ENCODE measurements at places on chromosomes 5 and 9.

GRCh38 chr9:128275198-128276007, at the start of gene GOLGA2:
Gene GOLGA2 (minus strand): TSS chr9:128276007. CDS start chr9:128275976, 31 bp downstream.
- DNase-seq, result peak; percentile 47

- no peak for DNase-seq
These were observed 32.7 kb upstream of the STARD4 start for GRCh38 chr5:111545031-111545430.

DNA sequence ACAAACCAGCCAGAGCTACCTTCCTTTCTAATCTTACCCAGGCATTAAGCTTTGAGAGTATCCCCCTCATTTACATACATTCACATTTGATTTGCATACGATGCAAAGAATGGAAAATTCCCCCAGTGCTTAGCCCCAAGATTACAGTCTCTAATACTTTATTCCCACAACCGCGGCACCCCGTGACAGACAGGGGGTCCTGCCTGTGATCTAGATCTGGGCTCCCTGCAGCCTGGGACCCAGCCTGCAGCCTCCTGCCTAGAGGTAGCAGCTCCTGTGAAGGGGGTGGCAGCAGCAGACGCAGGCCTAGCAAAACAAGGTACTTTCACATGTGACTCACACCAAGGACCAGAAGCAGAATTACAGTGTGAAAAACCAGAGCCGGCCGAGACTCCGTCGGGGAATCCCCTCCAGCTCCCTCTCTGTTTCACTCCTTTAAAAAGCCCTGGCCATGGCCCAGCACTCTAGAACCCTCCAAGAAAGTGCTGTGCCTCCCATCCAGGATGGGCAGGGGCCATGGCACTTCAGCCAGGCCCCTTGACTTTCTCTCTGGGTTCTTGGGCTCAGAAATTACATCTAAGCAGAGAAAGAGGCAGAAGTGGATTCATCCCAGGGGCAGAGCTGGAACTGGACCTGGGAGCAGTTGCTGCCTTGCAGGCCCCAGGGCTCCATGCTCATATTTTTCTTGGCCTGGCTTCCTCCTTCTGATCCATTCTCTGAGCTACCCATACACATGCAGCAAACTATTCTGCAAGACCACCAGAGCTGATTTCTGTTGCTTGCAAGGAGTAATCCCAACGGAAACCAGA, 14.0 kb upstream of the TCF7 start:
- DNase-seq, result peak; percentile 70

DNA sequence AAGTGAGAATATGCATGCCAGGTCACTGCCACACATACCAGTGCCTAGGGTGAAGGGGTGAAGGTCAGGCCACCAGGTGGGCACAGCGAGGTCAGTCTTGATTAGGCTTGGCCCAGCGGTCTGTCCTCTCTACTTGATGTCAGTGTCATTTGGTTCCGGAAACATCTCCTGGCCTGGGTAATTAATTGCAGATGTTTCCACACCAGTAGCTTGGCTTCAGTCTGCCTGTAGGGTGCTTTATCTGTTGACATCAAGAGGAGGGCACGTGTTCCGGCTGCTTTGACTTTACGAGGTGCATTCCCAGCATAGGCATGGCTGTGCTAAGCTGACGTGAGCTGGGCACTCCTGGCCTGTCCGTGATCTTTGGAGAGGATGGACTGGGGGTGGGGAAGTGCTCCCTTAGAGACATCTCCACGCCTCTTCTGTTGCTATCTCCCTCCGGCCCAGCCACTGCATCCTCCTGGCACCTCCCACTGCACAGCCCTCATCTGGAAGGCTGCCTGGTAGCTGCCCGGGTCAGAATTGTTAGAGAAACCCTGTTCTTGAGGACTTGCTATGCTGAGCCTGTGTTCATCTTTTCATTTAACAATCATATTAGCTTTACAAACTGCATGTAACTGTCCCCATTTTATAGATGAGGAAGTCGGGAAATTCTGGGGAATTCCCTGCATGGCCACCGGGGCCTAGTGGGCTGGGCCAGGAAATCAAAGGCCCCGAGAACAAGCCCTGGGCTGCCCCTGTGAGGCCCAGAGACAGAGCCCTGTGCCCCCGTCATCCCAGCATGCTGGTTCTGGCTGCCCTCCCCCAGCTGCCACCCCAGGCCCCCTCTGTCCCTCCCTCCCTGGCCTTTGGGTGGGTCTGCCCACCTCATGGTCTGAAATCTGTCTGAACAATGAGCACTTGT, 29.1 kb downstream of the JADE2 start:
- peak; percentile 44 for DNase-seq

DNA sequence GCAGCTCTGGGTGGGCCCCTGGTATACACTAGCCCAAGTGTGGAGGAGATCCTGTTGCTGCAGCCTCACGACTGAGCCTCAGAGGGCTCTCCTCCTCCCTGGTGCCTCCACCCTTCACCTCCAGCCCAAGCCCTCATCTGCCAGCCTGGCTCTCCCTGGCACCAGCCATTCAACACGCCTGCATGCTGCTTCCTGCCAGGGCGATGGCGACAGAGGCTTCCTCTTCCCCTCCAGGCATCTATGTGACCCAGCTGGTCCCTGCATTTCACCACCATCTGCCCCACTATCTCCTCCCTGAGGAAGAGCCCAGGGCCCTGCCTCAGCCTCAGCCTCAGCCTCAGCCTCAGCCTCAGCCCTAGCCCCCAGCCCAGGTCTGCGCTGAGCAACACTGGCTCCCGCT, 54.8 kb upstream of the ANGPTL2 start:
- peak; percentile 4 for DNase-seq

GRCh38 chr5:79330071-79330470, 94.1 kb downstream of the JMY start:
- DNase-seq, result no peak

DNA sequence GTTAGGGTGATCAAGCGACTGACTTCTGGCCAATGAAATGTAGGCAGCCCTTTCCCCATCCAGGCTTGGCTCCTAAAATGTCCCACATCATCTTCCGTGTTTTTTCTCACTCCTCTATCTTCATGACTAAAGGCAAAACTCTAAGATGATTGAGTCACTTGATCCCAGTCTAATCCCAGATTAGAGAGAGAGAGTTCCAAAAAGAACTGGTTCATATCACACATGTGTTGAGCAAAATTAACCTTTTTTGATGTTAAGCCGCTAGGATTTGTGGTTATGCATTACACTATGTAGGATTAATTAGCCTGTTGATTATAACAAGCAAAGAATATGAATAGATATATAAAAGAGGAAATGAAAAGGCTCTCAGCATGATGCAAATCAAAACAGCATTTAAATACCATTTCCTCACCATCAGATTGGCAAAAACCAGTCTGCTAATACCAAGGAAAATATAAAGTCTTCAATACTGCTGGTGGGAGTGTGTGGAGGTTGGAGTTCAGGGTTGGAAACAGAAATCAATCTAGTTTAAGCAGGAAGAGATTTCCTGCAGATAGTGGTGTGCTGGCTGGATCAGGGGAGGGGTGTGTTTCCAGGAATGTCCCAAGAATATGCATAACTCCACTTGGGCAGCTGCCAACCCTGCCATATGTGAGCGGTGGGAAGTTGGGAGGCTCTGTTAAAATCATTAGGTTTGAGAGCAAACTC, 187.6 kb upstream of the S1PR3 start:
- no peak for DNase-seq

DNA sequence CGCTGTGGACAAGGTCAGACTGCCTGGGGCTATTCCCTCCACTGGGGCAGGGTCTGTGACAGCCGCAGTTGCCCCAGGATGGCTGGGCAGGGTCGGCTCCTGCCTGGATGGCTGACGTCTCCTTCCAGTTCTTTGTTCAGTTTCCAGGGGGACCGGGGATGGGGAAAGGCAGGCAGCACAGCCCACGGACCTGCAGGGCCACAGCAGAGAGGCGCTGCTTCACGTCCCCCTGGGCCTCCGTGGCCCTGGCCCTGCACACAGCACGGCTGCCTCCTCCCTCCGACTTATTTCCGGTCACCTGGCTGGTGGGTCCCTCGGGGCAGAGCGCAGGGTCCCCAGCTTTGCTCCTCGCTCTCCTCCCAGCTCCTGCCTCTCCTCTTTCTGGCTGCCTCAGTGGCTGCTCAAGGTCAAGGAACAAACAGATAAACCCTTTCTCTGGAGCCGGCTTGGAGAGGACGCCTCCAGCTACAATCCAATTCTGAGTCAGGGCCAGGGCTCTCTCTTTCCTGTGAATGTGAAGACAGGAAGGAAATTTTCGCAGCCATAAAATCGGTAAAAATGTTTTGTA, 169.7 kb downstream of the C9orf50 start:
- DNase-seq, result no peak

DNA sequence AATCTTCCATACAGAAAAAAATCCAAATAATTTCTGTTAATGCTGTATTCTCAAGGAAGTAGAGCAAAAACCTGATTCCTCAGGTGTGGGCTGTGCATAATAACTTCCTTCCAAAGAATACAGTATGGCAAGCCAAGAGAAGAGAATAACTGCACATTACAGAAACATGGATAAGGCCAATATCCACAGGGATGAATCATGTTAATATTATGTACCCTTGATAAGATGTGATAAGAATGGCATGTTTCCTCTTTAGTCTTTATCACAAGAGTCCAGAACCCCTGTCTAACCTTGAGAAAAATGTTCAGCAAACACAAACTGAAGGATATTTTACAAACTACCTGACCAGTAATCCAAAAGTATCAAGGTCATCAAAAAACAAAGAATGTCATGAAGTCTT, 795.8 kb downstream of the SEMA5A start:
- DNase-seq, result no peak

- no peak for DNase-seq
These were observed 41.7 kb downstream of the RETREG1 start for GRCh38 chr5:16574789-16575721.

- DNase-seq, result no peak
These were observed 32.7 kb downstream of the MTAP start for GRCh38 chr9:21835121-21835520.

DNA sequence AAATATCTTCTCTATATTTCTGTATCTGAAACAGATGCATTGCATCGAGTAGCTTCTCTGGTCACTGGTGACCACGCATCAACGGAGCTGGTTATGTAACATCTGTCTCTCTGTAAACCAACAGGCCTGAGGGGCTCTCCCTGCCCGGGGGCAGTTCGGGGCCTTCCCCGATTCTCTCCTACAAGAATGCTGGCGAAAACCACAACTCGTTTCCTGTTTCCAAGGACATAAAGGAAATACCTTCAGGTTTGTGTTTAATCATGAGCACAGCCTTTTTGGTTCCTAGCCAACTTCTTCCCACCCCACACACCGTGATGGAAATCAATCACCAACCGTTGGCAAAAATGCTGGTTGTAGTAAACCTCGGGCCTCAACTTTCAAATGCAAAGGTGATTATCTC, 25.1 kb downstream of the GDNF start:
- no peak for DNase-seq

DNA sequence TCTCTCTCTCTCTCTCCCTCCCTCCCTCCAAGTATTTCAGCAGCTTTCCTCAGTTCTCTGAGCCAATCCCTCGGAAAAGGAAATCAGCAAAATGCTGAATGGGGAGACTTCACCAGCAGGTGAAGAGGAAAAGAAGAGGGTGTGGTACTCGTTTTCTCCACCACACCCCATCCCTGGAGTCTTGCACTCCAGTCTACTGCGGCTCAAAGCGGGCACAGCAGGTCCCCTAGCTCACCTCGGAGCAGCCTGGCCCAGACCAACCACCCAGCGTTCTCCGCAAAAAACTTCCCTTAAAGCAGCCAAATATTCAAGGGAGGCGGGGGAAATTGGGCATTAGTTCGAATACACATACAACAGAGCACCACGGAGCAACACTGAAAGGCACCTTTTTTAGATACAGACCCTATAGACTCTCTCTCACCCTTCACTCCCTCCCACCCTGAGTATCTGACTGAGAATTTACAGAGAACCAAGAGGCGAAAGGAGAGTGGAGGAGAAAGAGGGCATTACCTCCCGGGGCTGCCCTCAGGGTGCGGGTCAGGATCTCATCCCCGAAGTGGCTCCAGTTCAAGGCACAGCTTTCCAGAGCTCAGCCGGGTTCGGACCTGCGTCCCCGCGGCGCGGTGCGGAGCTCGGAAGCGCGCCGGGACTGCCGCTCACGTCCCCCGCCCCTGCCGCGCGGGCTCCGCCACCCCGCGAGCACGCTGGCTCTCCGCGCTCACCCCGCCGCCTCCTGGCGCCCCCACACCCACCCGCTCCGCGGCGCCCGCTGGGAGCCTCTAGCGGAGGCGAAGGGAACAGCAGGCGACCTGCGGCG, 1638.5 kb upstream of the C9orf72 start:
- DNase-seq, result peak; percentile 22

- no peak for DNase-seq
These were observed 94.4 kb downstream of the USP20 start for GRCh38 chr9:129929496-129930125.

DNA sequence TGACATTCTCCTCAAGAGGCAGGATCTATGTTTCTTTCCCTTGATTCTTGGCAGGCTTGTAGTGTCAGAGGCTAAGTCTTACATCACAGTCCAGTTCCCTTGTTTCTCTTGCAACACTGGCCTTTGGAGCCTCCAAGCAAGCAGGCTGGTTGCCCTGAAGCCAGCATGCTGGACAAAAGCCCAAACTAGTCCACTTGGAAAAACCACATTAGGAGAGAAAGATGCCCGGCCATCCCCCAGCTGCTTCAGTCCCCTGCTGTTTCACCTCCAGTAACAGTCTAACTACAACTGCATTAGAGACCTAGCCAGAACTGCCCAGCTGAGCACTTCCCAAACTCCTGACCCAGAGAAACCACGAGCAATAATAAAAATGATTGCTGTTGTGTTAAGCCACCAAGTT, 87.6 kb downstream of the ADAMTS6 start:
- DNase-seq, result peak; percentile 8

DNA sequence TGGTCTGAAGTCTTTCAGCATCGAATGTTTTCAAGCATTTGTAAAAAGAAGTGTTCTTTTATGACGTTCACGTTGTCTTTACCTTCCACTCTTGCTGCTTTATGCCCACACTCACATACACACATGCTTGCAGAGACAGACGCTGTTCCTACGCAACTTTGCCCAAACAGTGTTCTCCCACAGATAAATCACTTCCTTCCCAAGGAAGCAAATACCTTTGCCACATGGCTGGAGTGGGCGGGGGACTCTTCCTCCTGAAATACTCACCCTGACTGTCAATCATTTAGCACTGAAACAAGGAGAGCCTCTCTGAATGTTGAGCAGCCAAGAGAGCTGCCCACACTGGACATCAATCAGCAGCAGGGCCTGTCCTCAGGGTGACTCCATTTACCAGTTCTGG, 22.4 kb upstream of the ASTN2 start:
- no peak for DNase-seq

DNA sequence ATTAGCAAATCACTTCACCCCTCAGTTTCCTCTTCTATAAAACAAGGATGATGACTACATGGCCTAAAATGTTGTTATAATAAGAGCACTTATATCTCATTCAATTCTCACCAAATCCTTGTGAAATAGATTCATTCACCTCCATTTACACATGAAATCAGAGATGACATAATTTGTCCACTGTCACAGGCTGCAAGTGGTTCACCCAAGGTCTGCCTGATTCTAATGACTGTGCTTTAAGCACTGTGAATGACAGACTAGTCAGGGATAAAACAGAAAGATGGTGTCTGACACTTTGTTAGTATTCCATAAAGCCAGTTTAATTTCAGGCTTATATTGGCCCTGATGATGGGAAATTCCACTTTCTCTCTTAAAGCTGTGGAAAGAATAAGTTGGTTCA, 209.5 kb downstream of the MAPKAP1 start:
- DNase-seq, result no peak
